ENCODE measurements at places on chromosomes 4 and X. TPM values are rescaled to one million over a fixed set of nuclear protein-coding genes. Genes with fewer than 3 reads are reported as not detected.
A peak's percentile ranks its signal among the peaks of the same experiment; 100 is the strongest.

- H3K27ac ChIP-seq, result no peak overlapping the region
- H3K27me3 ChIP-seq, result no peaks in the 10 kb centered on the region
- H3K4me1 ChIP-seq, result no peaks in the 10 kb centered on the region
- H3K36me3 ChIP-seq, result peaks cover 79% of the 10 kb centered on the region
Observed at GRCh38 chr4:4425119-4425690, 38.3 kb downstream of the NSG1 start.

DNA sequence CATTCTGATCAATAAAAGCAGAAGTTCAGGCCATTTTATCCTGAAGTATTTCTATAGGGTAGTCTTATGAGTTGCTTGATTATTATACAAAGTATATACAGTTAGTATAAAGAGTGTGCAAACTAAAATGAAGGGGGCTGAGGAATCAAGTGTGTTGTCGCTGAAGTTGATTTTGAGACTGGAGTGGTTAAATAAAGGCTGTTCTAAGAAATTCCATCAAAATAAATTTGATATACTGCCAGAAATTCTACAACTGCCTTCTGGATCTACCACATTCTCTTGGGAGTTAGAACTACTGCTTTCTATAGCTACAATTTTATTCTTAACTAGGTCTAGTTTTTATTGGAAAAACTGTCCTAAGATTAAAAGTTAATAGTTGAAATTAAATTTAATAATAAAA is 12.4 kb downstream of the EDNRA start:
- DNase-seq, result no peak
- H3K4me1 ChIP-seq, result no peaks in the 10 kb centered on the region
- H3K27ac ChIP-seq, result no peak overlapping the region
- no peak overlapping the region for H3K4me3 ChIP-seq

DNA sequence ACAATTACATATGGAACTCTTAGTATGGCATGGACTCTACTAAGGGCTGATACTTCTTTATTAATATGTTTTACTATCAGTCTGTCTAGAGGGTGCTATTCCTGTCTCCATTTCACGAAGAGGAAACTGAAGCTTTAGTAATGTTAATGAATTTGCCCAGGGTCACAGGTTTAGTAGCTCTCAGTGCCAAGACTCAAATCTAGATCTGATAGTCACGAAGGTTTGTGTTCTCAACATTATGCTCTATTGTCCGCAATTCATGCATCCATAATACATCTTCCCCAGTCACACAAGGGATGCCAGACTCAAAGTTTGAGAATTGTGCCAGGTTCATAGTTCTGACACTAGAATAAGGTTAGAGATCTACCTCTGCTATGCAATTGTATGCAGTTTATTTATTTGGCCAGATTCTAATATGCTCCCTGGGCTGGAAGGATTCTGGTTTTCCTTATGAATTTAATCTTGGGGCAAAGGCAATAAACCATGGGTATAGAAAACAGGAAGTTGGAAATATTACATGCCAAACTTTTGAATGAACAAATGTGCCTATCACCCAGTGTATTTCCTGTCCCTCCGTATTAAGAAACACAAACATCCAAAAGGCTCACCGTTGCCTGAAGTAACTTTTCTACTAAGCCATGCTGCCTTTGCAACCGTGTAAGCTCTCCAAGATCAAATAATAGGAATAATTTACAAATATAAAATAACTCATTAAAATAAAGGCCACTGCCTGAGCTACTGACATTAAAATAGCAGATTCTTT is 478.5 kb downstream of the INPP4B start:
- H3K27ac ChIP-seq, result no peak overlapping the region
- H3K27me3 ChIP-seq, result no peaks in the 10 kb centered on the region
- no peak for DNase-seq
- H3K36me3 ChIP-seq, result no peaks in the 10 kb centered on the region

DNA sequence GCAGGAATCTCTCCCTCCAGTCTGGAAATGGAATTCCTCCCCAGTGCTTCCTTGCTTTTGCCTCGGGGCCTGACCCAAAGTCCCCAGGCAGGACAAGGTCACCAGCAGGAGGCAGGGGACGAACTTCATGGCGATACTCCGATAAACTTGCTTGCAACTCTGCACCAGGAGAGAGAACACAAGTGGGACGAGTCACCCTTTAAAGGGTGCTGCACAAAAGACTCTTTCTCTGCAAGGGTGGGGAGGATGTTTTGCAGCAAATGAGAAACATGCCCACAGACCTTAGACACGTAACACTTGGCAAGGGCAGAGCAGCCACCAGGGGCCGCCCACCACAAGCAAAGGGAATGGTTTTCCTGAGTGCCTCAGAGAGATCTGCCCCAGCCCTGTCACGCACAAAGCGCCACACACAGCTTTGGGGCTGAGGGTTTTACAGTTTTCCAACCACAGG is at the start of gene FGFBP2:
Gene FGFBP2 (minus strand): TSS at position 175 of the 451 bp plus-strand sequence. CDS start 46 bp downstream, at position 129.
- H3K27ac ChIP-seq, result no peak within 1 kb of the TSS
- no peaks in the 10 kb centered on the region for H3K36me3 ChIP-seq
- H3K27me3 ChIP-seq, result peaks cover 5% of the 10 kb centered on the region
- DNase-seq, result no peak
- peaks cover 9% of the 10 kb centered on the region for H3K4me1 ChIP-seq

DNA sequence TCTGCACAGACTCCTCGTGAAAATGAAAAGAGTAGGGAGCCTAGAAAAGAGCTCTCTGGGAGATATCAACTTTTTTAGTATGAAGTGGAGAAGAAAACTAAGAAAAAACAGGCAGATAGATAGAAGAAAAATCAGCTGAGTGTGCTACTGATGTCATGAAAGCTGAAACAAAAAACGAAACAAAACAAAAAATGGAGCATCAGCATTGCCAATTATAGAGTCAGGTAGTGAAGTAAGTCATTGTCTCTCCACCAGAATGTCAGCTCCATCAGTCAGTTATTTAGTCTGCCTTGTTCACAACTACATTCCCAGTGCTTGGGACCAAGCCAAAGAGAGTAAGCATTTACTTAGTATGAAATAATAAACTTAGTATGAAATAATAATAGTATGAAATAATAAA is 595.1 kb downstream of the STPG2 start:
- no peaks in the 10 kb centered on the region for H3K36me3 ChIP-seq
- no peak overlapping the region for H3K27ac ChIP-seq
- H3K4me3 ChIP-seq, result no peak overlapping the region

GRCh38 chr4:174273930-174274329 is 9.5 kb downstream of the FBXO8 start:
- no peak for DNase-seq
- no peak overlapping the region for H3K27ac ChIP-seq
- H3K4me1 ChIP-seq, result peaks cover 19% of the 10 kb centered on the region
- peaks cover 5% of the 10 kb centered on the region for H3K36me3 ChIP-seq
- H3K4me3 ChIP-seq, result no peak overlapping the region

The GLRB gene
- total RNA-seq, result not detected

The UPF3B gene
- 14.0 TPM for total RNA-seq

DNA sequence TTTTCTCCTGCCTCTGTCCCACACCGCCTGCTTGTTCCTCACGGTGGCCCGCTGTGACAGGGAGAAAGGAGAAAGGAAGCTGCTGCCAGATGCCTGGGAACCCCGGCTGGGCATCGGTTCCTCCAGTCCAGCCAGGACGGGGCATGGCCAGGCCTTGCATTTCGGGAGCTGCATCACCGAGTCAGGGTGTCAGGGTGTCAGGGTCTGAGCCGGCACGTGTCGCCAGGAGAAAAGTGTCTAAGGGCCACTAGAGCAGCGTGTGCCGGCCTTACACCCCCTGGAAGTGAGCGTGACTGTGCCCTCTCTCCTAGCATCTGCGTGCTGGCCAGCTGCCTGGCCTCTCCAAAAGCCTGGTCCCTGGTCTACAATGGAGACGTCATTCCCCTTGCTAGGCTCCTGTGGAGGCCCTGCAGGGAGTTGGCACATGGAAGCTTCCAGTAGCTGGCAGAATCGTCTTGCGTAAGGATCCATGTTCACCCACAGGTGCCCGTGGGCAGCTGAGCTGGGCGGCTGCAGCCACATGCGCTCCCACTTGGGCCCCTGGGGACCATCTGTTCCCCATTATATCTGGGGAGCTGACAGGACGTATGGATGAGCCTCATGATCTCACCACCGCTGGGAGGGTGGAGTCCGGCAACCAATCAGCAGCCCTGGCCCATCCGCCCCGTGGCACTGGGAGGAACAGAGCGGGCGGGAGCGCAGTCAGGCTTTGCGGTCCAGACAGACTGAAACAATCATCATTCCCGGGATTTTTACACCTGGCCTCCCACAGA is 39.9 kb upstream of the HMX1 start:
- no peaks in the 10 kb centered on the region for H3K4me1 ChIP-seq
- no peak overlapping the region for H3K27ac ChIP-seq
- no peaks in the 10 kb centered on the region for H3K36me3 ChIP-seq
- no peaks in the 10 kb centered on the region for H3K27me3 ChIP-seq
- H3K4me3 ChIP-seq, result no peak overlapping the region

DNA sequence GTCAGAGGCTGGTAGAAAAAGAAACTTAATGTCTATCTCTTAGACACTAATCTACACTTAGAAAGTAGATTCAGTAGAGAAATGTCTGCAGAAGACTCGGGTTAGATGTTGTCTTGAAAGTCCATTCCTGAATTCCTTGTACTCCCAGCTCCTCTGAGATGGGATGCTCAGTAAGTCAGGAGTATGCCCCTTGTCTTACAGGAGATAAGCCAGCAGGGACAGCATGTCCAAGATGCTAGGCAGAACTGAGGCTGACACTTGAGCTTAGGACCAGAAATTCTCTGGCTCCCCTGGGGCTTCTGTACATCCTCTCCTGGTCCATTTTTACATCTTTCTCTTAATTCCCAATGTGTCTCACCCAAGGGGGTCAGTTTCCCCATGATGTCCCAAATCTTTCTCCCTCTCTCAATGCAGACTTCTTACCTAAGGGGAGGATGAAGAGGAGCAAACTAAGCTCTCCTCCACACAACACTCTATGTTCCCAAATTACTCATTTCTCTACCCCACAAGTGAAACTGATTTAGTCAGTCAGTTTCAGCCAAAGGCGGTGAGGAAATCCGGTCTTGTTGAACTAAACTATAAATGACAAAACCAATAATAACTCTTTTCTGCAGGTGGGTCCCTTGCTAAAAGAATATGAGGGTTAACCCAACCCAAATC is 558.2 kb upstream of the DIPK2B start:
- H3K4me3 ChIP-seq, result peak overlapping the region; percentile 85
- peak overlapping the region; percentile 97 for H3K27ac ChIP-seq
- peaks cover 80% of the 10 kb centered on the region for H3K4me1 ChIP-seq
- H3K27me3 ChIP-seq, result no peaks in the 10 kb centered on the region
- DNase-seq, result no peak

DNA sequence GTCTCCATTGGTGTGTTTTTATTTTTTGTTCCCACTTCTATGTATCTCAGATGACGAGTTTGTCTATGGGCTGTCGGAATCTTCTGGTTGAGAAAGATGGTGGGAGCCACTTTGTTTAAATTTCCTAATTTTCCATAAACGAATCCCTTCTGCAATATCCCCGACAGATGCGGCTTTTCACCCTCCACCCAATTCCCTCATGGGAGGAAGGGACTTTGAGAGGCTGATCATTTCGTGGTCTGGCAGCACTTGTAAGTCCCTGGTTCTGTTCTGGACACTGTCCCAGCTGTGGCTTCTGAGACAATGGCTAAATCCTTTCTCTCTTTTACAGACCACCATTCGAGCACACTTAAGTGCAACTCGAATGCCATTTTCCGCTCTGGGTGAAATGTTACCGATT is 72.2 kb upstream of the PUDP start:
- no peaks in the 10 kb centered on the region for H3K27me3 ChIP-seq
- H3K4me1 ChIP-seq, result peaks cover 6% of the 10 kb centered on the region
- peaks cover 8% of the 10 kb centered on the region for H3K36me3 ChIP-seq
- no peak overlapping the region for H3K4me3 ChIP-seq
- H3K27ac ChIP-seq, result no peak overlapping the region
- DNase-seq, result no peak

DNA sequence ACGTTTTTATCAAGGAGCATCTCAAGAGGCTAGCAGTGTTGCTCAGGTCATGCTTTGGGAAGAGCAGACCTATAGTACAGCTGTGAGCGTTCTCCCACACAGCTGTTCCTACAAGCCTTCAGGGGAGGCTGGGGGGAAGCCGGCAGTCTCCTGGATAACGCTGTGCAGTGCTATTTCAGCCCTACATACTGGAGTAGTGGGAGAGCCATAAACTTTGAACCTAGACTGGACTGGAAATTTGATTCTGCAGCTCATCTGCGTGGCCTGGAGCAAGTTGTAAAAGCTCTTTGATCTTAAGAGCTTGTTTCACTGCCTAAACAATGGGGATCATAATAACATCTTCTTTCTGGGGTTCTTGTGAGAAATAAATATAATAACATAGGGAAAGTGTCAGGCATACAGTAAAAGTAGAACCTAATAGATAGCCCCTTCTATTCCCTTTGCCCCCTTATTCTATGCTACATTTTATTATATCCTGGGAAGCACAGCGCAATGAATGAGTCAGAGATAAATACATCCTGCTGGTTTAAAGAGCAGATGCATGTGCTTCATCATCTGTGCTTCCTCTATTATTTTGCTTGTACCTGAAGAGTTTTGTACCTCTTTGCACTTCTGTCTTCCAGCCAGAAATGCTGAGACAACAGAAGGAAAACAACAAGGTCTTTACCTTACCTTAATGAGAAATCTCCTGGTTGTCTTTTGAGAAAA is 14.7 kb upstream of the AMBN start:
- no peaks in the 10 kb centered on the region for H3K36me3 ChIP-seq
- no peak overlapping the region for H3K4me3 ChIP-seq
- no peak for DNase-seq

DNA sequence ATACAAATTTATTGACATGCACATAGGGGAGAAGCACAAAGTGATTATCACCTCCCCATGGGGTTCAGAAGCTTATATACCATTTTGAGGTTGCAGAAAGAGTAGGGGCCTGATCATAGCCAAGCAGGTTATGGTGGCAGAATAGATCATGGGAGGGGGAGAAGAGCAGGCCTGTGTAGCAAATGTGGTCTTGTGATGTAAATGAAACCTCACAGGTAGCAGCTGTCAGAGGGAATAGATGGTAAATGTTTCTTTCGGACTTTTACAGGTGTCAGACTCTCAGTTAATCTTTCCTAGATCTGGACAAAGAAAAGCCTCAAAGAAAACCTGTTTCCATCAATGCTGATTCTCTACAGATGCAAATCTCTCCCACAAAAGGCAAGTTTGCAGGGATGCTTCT is 84.4 kb downstream of the CFAP299 start:
- no peak overlapping the region for H3K4me3 ChIP-seq
- no peaks in the 10 kb centered on the region for H3K36me3 ChIP-seq
- no peaks in the 10 kb centered on the region for H3K4me1 ChIP-seq
- no peaks in the 10 kb centered on the region for H3K27me3 ChIP-seq
- H3K27ac ChIP-seq, result no peak overlapping the region
- DNase-seq, result no peak

- peak overlapping the region; percentile 80 for H3K27ac ChIP-seq
- H3K27me3 ChIP-seq, result no peaks in the 10 kb centered on the region
- no peak overlapping the region for H3K4me3 ChIP-seq
- H3K36me3 ChIP-seq, result no peaks in the 10 kb centered on the region
- peaks cover 50% of the 10 kb centered on the region for H3K4me1 ChIP-seq
Observed at GRCh38 chr4:81604683-81605218, 133.0 kb upstream of the RASGEF1B start.

- no peak for DNase-seq
- no peak overlapping the region for H3K4me3 ChIP-seq
- no peaks in the 10 kb centered on the region for H3K36me3 ChIP-seq
- no peaks in the 10 kb centered on the region for H3K27me3 ChIP-seq
- no peak overlapping the region for H3K27ac ChIP-seq
Observed at GRCh38 chrX:15451913-15452312, 41.2 kb downstream of the PIR start.

The CT45A9 gene
- not detected for total RNA-seq

GRCh38 chrX:4935846-4936245 is 1222.4 kb upstream of the PRKX start:
- H3K4me1 ChIP-seq, result peaks cover 25% of the 10 kb centered on the region
- H3K36me3 ChIP-seq, result no peaks in the 10 kb centered on the region
- H3K27ac ChIP-seq, result peak overlapping the region; percentile 77
- H3K27me3 ChIP-seq, result no peaks in the 10 kb centered on the region
- no peak for DNase-seq

GRCh38 chrX:72498782-72499181 is 73.9 kb downstream of the HDAC8 start:
- H3K27ac ChIP-seq, result no peak overlapping the region
- no peaks in the 10 kb centered on the region for H3K27me3 ChIP-seq
- H3K36me3 ChIP-seq, result peaks cover 19% of the 10 kb centered on the region
- H3K4me3 ChIP-seq, result no peak overlapping the region
